ENCODE measurements at places on chromosomes 7 and 10.

DNA sequence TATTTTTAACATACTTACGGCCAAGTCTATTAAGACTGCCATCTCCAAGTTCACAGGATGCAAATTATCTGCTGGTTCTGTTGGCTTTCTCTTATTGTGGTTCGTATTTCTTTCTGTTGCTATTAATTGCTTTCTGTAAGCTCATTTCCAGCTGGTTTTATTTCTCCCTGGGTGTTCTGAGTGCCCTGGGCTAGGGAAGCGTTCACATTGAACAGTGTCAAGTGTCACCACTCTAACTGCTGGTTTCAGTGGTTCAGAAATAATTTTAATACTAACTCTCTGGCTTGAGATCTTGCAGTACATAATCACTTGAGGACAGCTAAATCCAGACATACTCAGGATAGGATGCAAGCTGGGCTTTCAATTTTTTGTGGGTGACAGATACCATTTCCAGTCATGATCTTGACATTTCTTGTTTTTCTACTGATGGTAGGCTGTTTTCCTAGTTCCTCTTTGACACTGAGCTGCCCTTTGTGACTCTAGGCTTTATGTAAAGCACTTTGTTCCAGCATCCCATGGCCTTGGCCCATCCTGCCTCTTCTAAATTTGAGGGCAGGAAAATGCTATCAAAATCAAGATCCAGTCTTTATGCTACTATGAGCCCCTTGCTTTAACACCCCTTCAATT is 117.6 kb downstream of the SNX13 start:
- no peak for DNase-seq

GRCh38 chr7:31553661-31554081 is 39.8 kb downstream of the ITPRID1 start:
- no peak for DNase-seq

DNA sequence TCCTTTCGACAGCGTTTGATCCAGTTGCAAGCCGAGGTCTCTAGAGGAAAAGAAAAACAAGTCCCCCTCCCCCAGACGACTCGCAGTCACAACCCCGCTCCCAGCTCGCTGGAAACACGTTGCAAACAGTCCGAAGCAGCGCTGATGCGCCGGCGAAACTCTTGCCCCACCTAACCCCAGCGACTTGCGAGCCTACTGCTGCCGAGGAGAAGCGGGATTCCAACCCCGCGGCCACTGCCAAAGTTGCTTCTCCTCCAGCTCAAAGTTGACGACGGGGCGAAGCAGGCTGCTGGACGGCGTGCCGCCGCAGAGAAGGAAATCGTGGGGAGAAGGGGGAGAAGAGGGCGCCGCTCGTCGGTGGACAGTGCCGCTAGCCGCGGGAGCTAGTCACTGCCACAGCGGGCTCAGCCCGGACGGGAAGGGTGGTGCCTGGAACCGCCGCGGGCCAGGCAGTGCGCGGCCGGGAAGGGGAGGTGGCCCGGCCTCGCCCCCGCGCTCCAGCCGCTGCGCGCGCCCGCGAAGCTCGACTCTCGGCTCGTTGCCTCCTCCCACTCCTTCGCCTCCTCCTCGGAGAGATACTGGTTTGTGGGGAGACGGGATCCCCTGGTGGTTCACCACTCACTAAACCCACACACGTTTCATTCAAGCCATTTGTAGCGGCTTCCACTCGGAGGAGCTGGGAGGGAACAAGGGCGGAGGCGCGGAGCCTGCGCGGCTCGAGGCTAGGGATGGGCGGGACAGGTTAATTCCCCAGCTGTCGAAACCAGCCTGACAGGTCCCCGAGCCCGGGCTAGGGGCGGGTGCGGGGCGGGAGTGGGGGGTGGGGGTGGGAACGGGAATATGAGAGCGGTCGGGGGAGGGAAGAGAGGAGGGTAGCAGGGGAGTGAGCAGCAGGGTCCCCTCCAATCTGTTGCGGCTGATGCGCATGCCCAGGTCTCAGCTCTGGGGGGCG is at the start of gene GPR37:
Gene GPR37 (minus strand): TSS at position 392 of the 952 bp plus-strand sequence. CDS start 816 bp downstream, outside the sequence.
- peak; percentile 5 for DNase-seq

- DNase-seq, result no peak
Measured at GRCh38 chr10:71271662-71272055, 47.4 kb upstream of the SLC29A3 start.

GRCh38 chr7:50264908-50265307 is 39.6 kb upstream of the IKZF1 start:
- no peak for DNase-seq

DNA sequence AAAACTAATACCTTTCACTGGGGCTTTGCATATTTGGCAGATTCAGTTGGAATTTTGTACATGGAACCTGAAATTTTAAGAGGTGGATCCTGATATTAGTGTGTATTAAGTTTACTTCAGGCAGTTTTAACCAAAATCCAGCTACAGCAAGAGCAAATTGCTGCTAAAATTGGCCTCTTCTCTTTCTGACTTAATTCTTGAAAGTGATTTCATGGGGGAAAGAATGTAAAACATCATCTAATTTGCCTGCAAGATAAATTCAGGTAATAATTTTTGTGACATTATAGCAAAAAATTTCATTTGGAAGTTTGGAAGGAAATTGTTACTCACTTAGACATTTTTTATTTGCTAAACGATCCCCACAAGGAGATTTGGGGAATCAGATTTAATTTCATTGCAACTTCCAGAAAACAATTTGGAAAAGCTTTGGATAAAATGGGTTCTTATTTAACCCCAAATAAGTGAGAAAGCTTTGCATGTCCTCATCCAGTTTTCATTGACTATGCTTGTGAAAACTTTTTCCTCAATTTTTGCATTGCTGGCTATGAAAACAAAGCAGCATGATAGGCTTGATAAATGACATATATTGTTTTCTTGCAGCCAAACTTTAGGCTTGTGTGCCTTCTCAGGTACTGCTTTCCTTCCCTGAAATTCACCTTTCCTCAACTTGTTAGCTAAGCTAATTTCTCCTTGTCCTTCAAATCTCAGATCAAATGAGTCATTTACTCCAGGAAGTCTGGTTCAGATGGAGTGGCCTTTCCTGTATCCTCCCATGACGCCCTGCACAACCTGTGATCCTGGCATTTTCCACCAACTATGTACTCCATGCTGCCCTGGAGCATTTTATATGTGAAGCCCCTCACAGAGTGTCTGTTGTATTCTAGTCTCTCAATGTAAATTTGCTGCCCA is 27.4 kb upstream of the ZNF438 start:
- no peak for DNase-seq

- DNase-seq, result no peak
Measured at GRCh38 chr10:130300608-130301020, 164.4 kb downstream of the GLRX3 start.

DNA sequence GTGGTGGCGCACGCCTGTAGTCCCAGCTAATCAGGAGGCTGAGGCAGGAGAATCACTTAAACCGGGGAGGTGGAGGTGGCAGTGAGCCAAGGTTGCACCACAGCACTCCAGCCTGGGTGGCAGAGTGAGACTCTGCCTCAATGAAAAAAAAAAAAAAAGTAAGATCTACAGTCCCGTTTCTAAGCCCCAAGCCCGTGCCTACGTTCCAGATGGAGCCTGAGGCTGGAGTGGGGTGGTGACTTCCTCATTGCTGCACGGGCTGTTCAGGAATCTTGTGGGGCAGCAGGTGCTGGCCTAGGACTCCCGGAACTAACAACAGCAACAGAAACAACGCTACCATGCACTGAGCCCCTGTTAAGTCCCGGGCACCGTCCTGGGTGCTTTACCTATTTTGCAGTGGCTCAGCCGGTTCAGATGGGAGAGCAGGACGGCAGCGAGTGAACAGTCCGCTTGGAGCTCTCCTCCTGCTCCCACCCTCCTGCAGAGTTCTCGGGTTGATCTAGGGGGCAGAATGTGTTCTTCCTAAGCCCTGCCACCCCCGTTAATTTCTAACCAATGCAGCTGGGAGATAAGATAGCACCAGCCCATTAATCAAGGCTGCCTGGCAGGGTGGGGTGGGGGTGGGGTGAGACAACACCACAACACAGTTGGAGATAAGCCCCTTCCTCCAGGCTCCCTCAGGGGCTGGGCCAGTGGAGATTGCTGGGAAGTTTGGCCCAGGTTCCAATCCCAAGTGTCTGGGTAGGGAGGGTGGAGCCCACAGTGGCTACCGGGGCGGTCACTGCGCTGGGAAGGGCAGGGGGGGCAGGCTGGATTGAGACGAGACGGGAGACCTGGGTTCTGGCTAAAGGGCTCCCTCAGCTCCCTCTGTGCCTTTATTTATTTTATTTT is 17.0 kb upstream of the SFRP5 start:
- no peak for DNase-seq

DNA sequence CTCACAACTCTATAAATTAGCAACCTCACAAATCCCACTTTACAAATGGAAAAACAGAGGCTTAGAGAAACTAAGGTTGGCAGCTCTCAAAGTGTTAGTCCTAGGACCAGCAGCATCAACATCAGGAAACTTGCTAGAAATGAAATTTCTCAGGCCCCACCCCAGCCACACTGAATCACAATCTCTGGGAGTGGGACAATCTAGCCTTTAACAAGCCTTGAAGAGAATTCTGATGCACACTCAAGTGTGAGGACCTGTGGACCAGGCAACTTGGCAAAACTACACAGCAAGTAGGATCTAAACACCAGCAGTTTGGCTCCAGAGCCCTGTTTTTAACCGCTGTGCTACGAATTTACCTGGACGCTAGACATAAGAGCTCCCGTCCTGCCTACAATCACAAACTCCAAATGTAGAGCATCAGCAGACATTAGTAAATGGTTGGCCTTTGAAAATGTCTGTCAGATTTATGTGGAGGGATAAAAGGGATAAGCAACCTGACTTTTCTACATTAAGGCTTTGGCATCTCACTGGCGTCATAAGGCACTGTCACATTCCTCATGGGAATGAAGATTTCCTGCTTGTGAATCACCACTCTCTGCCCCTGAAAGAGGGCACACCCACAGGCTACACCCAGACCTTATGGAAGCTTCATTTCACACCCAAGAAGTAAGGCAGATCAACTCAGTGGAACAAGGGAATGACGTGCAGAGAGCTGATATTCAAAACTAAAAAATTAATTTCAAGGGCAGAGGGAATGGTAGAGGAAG is 34.5 kb downstream of the PPP1R3C start:
- DNase-seq, result peak; percentile 57

All from amniotic stem cell (primary cell).